Right ventricle myocardium inferior (tissue), 1 donor: ENCODE measurements at places on chromosomes 3 and 15.

DNA sequence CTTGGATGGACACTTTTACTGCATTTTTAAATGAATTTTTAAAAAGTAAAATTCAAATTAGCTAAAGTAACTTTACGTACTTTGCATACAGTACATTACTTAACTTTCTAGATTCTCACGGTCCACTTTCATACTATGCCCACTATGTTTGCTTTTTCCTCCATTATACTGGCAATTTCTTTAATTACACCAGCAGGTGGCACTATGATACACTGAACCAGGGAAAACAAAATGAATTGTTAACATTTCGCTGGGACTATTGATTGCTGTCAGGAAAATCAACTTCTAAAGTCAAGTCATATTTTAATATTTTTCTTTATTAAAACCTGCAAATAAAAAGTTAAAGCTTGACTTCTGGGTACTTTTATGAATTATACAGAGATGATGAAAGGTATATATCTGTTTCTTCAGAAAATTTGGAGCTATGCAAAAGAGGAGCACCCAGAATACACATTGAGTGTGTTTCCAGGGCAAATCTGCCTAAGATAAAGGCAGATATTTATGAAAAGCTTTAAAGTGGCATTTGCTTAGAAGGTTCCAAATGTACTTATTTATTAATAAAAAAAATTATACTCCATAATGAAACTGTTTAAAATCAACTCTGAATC lies 21.8 kb upstream of the POU1F1 start:
- no peak for DNase-seq

DNA sequence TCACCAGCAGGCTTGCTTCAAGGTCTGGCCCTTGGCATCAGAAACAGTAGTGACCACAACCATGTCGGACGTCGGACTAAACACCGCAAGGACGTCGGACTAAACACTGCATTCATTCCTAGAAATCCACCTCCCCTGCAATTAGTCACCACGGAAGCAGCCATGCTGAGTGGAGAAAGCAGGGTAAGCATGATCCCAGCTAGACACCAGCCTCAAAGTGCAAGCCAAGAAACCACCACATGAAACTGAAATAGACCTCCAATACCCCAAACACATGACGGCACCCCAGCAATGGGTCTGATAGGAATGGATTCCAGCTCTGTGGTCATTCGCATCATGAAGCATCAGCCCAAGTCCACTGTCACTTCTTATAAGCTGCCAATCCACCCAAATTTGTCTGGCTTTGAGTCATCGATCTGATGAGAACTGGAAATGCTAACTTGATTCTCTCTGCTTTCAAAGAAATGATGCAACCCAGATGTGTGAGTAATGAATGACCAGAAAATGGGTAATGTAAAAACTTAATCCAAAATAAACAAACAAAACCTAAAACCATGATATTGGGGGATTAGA lies 348.3 kb upstream of the TMCO5A start:
- no peak for DNase-seq

- DNase-seq, result no peak
Observed at GRCh38 chr3:115986555-115987207, 363.4 kb downstream of the GAP43 start.

DNA sequence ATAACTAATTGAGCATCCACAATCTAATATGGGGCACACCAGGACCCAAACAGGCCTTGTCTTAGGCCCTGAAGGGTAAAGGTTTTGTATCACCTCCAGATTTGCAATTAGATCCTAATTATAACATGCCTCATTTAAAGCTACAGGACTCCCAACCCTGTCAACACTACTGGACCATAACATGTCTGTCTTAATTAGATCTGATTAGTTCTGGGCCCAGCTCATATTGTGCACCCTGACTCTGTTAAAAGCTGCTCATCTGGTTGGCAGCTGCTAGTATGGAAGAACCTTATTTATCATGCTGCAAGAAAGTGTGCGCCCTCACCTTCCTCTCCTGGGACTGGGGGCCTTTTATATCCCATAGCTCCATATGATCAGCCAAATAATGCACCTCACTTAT lies 457.8 kb downstream of the ROBO1 start:
- no peak for DNase-seq

- DNase-seq, result no peak
Observed at GRCh38 chr3:18556503-18557135, 131.5 kb upstream of the SATB1 start.

DNA sequence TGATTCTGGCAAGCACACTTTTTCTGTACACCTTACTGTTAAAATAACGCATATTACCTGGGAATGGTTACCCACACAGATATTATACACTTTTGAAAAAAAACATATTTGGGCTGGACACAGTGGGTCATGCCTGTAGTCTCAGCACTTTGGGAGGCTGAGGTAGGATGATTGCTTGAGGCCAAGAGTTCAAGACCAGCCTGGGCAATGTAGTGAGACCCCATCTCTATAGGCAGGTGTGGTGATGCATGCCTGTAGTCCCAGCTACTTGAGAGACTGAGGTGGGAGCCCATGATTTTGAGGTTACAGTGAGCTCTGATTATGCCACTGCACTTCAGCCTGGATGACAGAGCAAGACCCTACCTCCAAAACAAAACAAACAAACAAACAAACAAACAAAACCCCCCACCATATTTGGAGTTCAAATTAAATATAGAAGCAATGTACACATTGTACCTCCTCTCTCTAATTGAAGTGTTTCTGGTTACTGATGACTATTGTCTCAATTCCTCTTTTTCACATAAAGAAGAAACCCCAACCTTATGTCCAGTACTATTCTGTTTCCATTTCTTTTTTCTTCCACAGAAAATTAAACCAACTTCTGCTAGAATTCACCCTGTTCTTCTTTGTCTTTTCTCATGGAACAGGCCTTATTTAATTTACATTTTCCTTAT lies 152.6 kb upstream of the UMPS start:
- DNase-seq, result no peak

DNA sequence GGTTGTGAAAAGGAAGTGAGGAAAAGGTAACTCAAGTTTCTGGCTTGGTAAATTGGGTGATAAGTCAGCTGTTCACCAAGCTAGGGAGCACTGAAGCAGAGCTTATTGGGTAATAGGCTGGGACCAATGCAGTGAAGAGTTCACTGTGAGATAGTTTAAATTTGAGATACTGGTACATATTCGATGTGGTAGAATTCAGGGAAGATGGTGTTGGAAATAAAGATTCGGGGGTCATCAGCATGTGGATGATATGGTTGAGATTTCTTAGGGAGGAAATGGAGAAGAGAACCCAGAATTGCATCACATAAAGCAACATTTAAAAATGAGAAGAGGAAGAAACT lies 16.9 kb downstream of the MME start:
- no peak for DNase-seq

DNA sequence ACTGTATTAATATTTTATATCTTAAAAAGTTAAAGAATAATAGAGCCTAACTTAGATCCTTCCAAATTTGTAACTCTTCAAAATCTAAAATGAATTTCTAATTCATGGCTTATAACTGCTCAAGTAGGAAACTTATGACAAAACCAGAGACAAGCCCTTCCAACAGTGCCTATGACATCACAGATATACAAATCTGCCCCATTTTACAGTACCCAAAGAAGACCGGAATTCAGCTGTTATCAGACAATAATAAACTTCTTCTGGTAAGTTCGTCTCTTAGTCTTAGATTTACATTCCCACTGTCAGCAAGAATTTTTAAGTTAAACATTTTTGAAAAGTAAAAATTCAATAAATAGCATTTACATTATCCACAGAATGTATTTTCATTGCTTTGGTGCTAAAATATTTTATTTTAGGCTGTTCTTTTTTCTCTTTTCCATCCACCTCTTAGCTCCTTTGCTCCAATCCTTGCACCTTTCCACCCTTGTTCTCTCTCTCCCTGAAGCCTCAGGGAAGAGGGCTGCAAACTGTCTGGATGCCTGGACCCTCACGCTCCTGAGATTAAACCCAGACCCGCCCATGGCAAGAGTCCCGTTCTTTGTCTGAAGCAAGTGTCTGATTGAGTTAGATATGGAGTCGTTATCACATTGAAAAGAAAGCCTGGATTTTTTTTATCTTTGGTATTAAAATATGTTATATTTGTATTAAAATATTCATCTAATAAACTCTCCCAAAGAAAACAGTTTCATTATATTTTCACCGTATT lies 312.7 kb downstream of the ZBTB20 start:
- DNase-seq, result no peak

DNA sequence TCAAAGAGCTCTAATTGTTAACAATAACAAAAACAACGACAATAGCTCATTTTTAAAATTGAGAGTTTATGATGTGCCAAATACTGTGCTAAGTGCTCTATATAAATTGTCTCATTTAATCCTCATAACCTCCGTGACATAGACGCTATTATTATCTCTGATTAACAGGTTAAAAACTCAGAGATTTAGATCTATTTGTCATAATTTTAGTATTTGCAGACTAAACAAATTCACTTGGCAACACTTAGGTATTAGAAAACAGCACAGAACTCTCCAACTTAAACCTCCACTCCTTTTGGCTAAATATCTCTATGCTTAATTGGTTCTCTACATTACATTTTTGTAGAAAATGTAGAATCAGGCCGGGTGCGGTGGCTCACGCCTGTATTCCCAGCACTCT lies 136.4 kb downstream of the SPATA16 start:
- DNase-seq, result no peak

GRCh38 chr3:54888162-54888561 lies 39.7 kb downstream of the LRTM1 start:
- no peak for DNase-seq

- DNase-seq, result no peak
Observed at GRCh38 chr3:156721687-156722618, 47.6 kb downstream of the TIPARP start.

DNA sequence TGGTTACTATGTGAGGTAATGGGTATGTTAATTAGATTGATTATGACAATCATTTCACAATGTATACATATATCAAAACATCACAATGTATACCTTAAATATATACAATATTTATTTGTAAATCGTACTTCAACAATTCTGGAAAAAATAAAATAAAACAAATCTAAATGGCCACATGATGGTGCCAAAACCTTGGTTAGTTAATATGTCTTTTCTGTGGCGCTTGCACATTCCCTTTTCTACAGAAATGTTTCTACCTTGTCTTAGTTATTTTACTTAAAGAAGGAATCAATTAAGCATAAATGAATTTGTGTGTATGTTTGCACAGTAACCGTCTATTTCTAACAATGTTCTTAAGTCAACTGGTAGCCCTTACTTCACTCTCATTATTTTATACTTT lies 53.4 kb downstream of the OXSM start:
- no peak for DNase-seq
